MCF 10A (cell line): ENCODE measurements at places on chromosomes 11 and 22. TPM values are rescaled to one million over a fixed set of nuclear protein-coding genes. Genes with fewer than 3 reads are reported as not detected.

Gene HBG2
- not detected in 2 replicates for total RNA-seq

DNA sequence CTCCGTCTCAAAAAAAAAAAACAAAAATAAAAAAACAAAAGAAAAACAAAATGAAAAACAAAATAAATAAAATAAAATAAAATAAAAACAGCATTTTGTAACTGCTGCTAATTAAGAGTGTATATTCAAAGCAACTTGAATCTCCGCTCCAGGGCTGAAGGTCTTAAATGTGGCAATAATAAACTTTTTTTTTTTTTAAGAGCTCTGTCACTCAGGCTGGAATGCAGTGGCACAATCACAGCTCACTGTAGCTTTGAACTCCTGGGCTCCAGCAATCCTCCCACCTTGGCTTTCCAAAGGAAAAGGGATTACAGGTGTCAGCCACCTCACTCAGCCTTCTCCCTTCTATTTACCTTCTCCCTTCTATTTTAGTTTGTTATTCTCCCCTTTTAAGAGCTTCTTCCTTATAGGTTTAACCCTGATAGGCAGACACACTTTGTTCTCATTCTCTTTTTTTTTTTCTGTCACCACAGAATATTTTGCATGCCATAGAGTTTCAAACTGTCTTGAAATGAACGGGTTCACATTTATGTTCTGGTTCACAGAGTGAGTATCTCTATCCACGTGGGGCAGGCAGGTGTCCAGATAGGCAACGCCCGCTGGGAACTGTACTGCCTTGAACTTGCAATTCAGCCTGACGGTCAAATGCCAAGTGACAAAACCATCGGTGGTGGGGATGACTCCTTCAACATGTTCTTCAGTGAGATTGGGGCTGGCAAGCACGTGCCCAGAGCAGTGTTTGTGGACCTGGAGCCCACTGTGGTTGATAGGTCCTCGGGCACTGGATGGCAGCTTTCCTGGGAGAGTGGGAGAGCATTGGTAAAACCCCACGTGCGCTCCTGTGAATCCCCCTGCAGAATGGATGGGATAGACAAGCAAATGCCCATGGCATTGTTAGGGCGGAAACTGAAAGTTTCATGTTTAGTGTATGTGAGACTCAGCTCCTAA lies 19.4 kb downstream of the LRRC74B start:
- peaks cover 13% of the 10 kb centered on the region for H3K27me3 ChIP-seq
- no peaks in the 10 kb centered on the region for H3K36me3 ChIP-seq
- H3K4me1 ChIP-seq, result no peaks in the 10 kb centered on the region
- DNase-seq, result no peak
- H3K4me3 ChIP-seq, result no peak overlapping the region

- H3K4me1 ChIP-seq, result peaks cover 7% of the 10 kb centered on the region
- peaks cover 6% of the 10 kb centered on the region for H3K36me3 ChIP-seq
- no peak overlapping the region for H3K4me3 ChIP-seq
- H3K27me3 ChIP-seq, result no peaks in the 10 kb centered on the region
- DNase-seq, result no peak
These were observed 72.9 kb downstream of the ABTB2 start for GRCh38 chr11:34284811-34285481.

DNA sequence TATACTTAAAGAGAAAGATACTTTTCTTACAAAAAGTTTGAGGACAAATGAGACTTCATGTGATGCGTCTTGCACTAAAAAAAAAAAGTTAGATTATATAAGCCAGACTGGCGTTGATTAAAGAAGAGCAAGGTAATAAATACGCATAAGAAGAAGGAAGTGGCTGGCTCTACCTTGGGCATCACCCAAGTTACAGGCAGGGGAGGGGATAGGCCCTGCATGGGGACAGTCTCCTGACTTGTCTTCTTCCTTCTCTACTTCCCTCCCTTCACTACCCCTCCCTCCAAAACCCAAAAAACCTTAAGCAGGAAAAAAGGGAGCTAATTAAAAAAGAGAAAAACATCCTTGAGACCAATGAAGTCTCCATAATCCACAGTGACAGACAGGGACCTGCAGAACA lies 22.3 kb upstream of the TMA7B start:
- H3K4me3 ChIP-seq, result no peak overlapping the region
- no peaks in the 10 kb centered on the region for H3K36me3 ChIP-seq
- DNase-seq, result no peak
- H3K27me3 ChIP-seq, result peaks cover 20% of the 10 kb centered on the region

- peaks cover 21% of the 10 kb centered on the region for H3K4me1 ChIP-seq
- H3K27ac ChIP-seq, result no peak overlapping the region
These were observed 22.4 kb upstream of the SLC22A12 start for GRCh38 chr11:64568584-64569140.
